ENCODE measurements at places on chromosomes 5 and 9. TPM values are rescaled to one million over a fixed set of nuclear protein-coding genes. Genes with fewer than 3 reads are reported as not detected.
A peak's percentile ranks its signal among the peaks of the same experiment; 100 is the strongest.

Gene NUDT12
- total RNA-seq, result 15.3 TPM

Gene PCDHAC1
- 8.2 TPM for total RNA-seq

Gene SNX24
- total RNA-seq, result 14.0 TPM

Gene PDZD2
- total RNA-seq, result 7.5 TPM

Gene MORN5
- not detected for total RNA-seq

Gene SLC34A1
- not detected for total RNA-seq

DNA sequence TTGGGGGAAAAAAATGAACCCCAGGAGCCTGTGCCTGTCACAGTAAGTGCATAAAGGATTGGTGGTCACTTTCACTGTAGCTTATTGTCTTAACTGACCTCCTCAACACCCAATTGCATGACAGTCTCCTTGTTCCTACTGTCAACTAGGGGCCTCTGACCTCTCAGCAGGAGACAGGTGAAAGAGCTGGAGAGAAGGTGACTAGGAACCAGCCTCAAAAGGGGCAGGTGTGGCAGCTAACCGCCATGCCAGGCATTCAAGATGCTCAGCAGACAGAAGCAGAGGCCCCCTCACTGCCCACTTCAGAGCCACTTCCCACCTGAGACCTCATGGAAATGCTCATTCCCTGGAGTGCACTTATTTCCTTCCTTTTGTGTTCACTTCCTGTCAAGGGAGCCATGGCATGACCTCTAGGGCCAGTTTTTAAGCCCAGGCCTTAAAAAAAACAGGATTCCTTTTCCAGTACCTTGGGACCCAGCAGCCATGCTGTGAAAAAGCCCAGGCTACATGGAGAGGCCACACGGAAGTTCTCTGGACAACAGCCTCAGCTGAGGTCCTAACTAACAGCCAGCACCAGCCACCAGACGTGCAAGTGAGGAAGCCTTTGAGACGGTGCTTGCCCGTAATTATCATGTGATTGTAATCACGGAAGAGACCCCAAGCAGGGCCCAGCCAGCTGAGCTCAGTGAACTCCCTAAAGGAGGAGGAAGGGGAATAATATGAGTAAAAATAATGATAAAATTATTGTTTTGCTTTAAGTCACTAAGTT is 74.9 kb downstream of the NSUN2 start:
- peaks cover 6% of the 10 kb centered on the region for H3K36me3 ChIP-seq
- H3K27ac ChIP-seq, result no peak overlapping the region
- DNase-seq, result no peak
- peaks cover 16% of the 10 kb centered on the region for H3K27me3 ChIP-seq
- no peaks in the 10 kb centered on the region for H3K4me1 ChIP-seq
- no peak overlapping the region for H3K4me3 ChIP-seq

- H3K27me3 ChIP-seq, result peaks cover 26% of the 10 kb centered on the region
- H3K36me3 ChIP-seq, result no peaks in the 10 kb centered on the region
- peak overlapping the region; percentile 73 for H3K4me3 ChIP-seq
- H3K27ac ChIP-seq, result no peak overlapping the region
Measured at GRCh38 chr5:95285409-95285755, 488 bp upstream of the MCTP1 start.

DNA sequence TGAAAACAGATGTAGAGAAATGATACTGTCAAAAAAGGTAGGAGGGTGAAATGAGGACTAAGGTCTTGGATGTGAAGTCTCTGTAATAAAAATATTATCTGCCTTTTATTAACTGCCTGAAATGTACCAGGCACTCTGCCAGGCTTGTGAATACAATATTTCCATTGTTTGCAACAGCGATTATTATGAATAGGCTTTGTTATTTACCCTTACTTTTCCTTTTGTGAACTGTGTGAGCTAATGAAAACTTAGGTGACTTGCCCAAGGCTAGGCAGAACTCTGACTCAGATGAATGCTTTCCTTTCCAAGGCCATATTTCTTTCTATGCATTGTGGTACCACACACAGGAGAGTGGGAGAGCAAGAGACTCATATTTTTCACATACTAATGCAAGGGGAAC is 204.1 kb downstream of the CDH12 start:
- no peak overlapping the region for H3K27ac ChIP-seq
- H3K27me3 ChIP-seq, result no peaks in the 10 kb centered on the region
- H3K4me1 ChIP-seq, result peaks cover 15% of the 10 kb centered on the region
- no peaks in the 10 kb centered on the region for H3K36me3 ChIP-seq

GRCh38 chr5:72662305-72662704 is 154.2 kb upstream of the TNPO1 start:
- H3K27me3 ChIP-seq, result peaks cover 9% of the 10 kb centered on the region
- no peak overlapping the region for H3K4me3 ChIP-seq
- H3K27ac ChIP-seq, result no peak overlapping the region
- H3K36me3 ChIP-seq, result no peaks in the 10 kb centered on the region
- H3K4me1 ChIP-seq, result peaks cover 29% of the 10 kb centered on the region
- DNase-seq, result no peak

GRCh38 chr9:3385871-3386270 is 139.9 kb downstream of the RFX3 start:
- no peaks in the 10 kb centered on the region for H3K4me1 ChIP-seq
- no peak for DNase-seq
- H3K27ac ChIP-seq, result no peak overlapping the region
- no peaks in the 10 kb centered on the region for H3K27me3 ChIP-seq
- H3K4me3 ChIP-seq, result no peak overlapping the region

DNA sequence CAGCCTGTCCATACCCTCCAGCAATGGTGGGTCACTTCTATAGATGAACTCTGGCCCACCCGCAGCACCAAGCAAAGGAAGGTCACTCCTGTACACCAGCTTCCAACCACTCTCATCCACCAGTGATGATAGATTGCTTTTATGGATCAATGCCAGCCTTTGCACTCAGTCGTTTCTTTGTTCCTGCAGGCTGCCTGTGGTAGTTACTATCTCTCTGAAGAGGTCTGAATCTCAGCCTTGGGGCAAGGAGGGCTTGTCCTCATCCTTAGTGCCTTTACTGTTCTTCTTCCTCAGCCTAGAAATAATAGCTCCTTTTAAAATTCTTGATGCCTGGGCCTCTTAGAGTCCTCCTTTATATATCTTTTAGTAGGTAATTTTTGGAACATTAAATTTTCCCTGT is 100.8 kb downstream of the TMC1 start:
- H3K27ac ChIP-seq, result no peak overlapping the region
- no peaks in the 10 kb centered on the region for H3K27me3 ChIP-seq
- no peak for DNase-seq
- peaks cover 8% of the 10 kb centered on the region for H3K4me1 ChIP-seq
- H3K4me3 ChIP-seq, result no peak overlapping the region

DNA sequence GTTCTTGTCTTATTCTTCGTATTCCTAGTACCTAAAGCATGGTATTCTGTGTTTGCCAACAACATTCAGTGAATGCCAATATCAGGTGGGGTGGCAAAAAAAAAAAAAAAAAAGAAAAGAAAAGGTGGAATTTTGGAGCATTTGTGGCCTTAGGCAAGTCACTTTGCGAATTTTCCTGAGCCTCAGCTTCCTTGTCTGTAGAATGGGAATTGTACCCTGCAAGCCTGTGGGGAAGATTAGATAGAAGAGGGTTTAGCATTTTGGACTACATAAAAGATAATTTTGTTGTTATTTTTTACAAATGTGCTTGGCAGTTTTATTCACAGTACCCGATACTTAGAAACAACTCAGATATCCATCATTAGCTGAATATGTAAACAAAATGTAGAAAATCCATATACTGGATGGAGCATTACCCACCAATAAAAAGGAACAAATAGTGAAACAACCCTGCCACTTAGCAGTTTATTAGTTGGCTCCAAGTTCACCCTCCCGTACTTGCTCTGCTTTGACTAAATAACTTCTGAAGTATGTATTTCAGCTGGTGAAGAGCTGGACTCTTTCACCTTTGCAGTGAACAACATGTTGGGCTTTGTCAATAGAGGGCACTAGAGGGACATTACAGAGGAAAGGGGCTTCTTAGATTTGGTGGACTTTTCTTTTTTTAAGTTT is 13.6 kb downstream of the UBE2D2 start:
- H3K27ac ChIP-seq, result peak overlapping the region; percentile 96
- H3K36me3 ChIP-seq, result peaks cover 2% of the 10 kb centered on the region
- H3K27me3 ChIP-seq, result no peaks in the 10 kb centered on the region
- H3K4me3 ChIP-seq, result no peak overlapping the region
- peaks cover 32% of the 10 kb centered on the region for H3K4me1 ChIP-seq

DNA sequence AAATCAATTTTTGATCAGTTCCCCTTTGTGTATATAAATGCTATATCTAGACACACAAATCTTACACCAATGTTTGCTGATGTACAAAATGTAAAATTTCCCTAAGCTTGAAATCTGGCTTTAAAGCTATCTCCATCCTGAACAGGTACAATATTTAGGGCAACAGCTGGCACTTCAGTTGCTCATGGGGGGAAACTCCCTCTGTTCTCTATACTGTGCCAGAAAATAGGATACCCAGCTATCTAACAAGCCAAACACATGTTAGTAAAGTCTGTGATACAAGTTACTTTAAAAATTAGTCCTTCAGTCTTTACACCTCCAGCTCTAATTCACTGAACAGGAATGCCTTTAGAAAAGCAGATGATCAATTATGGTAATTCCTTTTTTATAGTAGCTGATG is 191.8 kb downstream of the SLF1 start:
- H3K4me3 ChIP-seq, result no peak overlapping the region
- no peaks in the 10 kb centered on the region for H3K36me3 ChIP-seq
- H3K4me1 ChIP-seq, result peaks cover 7% of the 10 kb centered on the region
- no peak overlapping the region for H3K27ac ChIP-seq
- DNase-seq, result no peak

DNA sequence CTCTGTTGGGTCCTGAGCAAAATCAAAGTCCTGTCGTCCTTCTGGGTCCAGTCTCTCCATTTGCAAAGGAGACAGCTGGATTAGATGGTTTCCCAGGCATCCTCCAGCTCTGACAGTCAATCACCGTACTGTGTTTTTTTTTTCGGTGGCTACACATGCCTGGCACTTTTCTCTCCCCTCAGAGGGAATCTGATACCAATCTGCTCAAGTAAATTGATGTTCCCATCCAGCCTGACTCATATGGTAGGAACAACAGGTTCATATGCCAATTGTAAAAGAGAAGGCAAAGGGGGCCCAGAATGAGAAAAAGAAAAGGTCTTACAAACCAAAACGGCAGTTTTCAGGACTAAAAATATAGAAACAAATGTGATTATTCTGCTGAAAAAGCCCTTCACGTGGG is 1.2 kb downstream of the FBXO10 start:
- H3K4me1 ChIP-seq, result peaks cover 41% of the 10 kb centered on the region
- no peaks in the 10 kb centered on the region for H3K27me3 ChIP-seq
- H3K27ac ChIP-seq, result no peak overlapping the region
- DNase-seq, result no peak
- peak overlapping the region; percentile 82 for H3K4me3 ChIP-seq
- H3K36me3 ChIP-seq, result no peaks in the 10 kb centered on the region

DNA sequence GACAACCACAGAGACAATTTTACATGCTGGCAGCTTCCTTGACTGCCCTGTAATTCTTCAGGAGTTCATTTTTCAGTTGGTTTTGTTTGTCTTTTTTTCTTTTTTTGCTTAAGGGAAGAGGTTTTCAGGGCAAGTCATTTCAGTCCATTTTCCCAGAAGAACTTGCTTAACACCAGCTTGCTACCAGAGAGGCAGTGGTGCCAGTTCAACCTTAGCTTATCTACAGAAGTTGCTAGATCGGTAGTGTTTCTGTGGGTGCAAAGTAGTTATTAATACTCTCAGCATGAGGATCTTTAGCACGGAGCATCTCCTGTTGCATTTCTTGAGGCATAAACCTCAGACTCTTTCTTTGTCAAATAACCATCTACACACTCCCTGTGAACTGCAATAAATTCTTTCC is 1.1 kb downstream of the SPEF2 start:
- H3K27me3 ChIP-seq, result peaks cover 63% of the 10 kb centered on the region
- DNase-seq, result no peak
- H3K4me1 ChIP-seq, result peaks cover 4% of the 10 kb centered on the region
- H3K4me3 ChIP-seq, result peak overlapping the region; percentile 94

DNA sequence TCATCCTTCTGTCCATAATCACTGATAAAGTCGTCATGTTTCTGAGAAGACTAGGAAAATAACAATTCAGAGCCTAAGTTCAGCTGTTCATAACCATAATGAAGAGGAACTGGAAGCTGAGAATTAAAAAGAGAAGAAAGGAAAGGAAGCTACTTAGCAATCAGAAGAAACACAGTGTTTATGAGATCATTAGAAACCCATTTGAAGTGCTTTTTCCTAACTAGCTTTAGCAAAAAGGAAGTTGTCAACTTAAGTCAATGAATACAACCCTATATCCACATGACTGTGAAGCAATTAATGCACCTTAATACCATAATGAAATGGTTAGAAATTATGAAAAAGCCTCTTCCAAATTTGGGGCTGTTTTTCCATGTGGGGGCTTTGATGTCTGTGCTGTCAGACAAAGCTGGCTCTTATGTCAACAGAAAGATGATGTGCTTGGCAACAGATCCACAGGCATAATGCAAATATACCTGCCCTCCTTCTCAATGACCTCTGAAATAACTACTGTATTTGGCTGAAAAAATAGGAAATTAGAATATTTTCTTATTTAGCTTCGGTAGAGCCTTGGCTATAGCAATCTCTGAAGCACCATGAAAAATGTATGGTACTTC is 463.5 kb downstream of the RASEF start:
- H3K4me3 ChIP-seq, result no peak overlapping the region
- H3K36me3 ChIP-seq, result no peaks in the 10 kb centered on the region
- no peak for DNase-seq
- H3K27ac ChIP-seq, result no peak overlapping the region
- H3K27me3 ChIP-seq, result no peaks in the 10 kb centered on the region

- H3K27me3 ChIP-seq, result no peaks in the 10 kb centered on the region
- no peaks in the 10 kb centered on the region for H3K4me1 ChIP-seq
- no peak overlapping the region for H3K27ac ChIP-seq
- no peak for DNase-seq
- H3K36me3 ChIP-seq, result no peaks in the 10 kb centered on the region
Measured at GRCh38 chr5:72720205-72720604, 96.3 kb upstream of the TNPO1 start.

DNA sequence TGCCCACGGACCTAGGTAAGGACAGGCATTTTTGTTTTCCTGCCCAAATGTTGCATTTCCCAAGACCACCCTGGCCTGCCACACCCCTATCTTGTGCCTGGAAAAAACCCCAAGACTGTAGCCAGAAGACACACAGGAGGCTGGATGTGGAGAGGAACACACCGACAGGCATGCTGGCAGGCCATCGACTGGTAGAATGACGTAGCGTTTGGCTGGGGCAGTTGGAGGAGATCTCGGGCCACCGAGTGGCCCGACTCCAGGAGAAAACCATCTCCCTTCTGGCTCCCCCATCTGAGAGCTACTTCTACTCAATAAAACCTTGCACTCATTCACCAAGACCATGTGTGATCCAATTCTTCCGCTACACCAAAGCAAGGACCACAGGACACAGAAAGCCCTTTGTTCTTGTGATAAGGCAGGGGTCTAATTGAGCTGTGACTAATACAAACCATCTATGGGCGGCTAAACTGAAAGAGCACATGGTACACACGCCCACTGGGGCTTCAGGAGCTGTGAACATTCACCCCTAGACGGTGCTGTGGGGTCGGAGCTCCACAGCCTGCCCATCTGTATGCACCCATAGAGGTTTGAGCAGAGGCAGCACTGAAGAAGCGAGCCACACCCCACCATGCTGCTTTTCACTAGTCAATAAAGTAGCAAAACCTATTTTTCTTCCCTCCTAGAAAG is 38.9 kb upstream of the N4BP3 start:
- H3K4me3 ChIP-seq, result no peak overlapping the region
- H3K36me3 ChIP-seq, result no peaks in the 10 kb centered on the region
- peaks cover 15% of the 10 kb centered on the region for H3K4me1 ChIP-seq
- H3K27me3 ChIP-seq, result peaks cover 15% of the 10 kb centered on the region

GRCh38 chr5:31626156-31626555 is 12.8 kb upstream of the PDZD2 start:
- DNase-seq, result no peak
- no peaks in the 10 kb centered on the region for H3K27me3 ChIP-seq
- no peak overlapping the region for H3K4me3 ChIP-seq
- H3K36me3 ChIP-seq, result no peaks in the 10 kb centered on the region

- no peaks in the 10 kb centered on the region for H3K36me3 ChIP-seq
- DNase-seq, result no peak
- H3K4me1 ChIP-seq, result peaks cover 33% of the 10 kb centered on the region
- no peak overlapping the region for H3K27ac ChIP-seq
- peak overlapping the region; percentile 89 for H3K4me3 ChIP-seq
Measured at GRCh38 chr9:114157516-114158176, 2.3 kb downstream of the COL27A1 start.

Data from WTC11 (cell line).